ENCODE measurements at places on chromosomes 7 and 10. TPM values are rescaled to one million over a fixed set of nuclear protein-coding genes. Genes with fewer than 3 reads are reported as not detected.

- no peak for DNase-seq
Measured at GRCh38 chr7:151056283-151056665, 1.4 kb downstream of the CDK5 start.

ACSM6 gene
- total RNA-seq, result not detected

- DNase-seq, result peak; percentile 93
Measured at GRCh38 chr10:34739915-34740314, 75.2 kb downstream of the PARD3 start.

DNA sequence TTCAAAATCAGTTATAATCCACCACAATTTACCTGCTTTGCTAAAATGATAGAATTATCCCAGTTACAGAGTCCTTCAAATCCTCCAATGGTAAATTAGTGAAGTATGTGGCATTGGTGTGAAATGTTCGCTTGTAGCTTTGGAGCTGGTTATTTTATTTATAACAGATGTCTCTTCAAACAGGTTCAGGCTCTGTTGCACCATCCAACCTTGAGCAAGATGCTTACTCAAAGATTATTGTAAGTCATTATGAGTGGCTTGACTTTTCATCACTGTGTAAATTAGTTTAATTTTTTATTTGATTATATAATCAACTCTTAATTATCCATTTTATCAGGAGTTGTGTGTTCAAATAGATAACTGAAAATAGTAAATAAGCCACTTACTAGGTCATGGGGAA is 99.4 kb downstream of the BTRC start:
- no peak for DNase-seq

- DNase-seq, result no peak
Measured at GRCh38 chr7:40535678-40536077, 400.9 kb downstream of the SUGCT start.

PNLIPRP3 gene
- total RNA-seq, result not detected

HOXA7 gene
- 31.3 TPM for total RNA-seq

GRCh38 chr7:33714208-33714607 is 191.1 kb upstream of the BMPER start:
- DNase-seq, result no peak

DNA sequence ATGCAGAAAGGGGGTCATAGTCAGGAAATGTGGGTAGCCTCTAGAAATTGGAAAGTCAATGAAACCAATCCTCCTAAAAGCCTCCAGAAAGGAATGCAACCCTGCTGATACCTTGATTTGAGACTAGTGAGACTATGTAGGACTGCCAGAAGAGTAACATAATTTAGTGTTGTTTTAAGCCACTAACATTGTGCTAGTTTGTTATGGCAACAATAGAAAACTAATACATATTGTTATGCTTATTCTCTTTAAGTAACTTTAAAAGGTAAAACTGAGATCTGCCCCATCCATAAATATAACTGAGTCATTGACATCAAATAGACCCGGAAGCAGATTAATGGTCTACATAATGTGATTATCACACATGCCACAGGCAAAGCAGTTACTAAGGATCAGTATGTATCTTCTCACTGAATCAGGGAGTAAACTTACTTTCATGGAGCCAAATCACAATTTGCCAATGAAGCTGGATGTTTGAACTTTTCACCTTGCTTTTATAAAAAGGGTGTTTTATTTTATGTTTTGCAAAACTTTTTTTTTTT is 146.4 kb upstream of the TMEM106B start:
- DNase-seq, result no peak

- no peak for DNase-seq
Measured at GRCh38 chr7:28037220-28038010, 143.2 kb downstream of the JAZF1 start.

Data from kidney (tissue), 22 donors.